Right renal cortex interstitium (tissue), 3 donors: ENCODE measurements at places on chromosomes 6 and 20.

- no peak for DNase-seq
Observed at GRCh38 chr6:92635553-92636153, 783.7 kb downstream of the EPHA7 start.

- no peak for DNase-seq
Observed at GRCh38 chr6:85494547-85495536, 45.0 kb downstream of the NT5E start.

DNA sequence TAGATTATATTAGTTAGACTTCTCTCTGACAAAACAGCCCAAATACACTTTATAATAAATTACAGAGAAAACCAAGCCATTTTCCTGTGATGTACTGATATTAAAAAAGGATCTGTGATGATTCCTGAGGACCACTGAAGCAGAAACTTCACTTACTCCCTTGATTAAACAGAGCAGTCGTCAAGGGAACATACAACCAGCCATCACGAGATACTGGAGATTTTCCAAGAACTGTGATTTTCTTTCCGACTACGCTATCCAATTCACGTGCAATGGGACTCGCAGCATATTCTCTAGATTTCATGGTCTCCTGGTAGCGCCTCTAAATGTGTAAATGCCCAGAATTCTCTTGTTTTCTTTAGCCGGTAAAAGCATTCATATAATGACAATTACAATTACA lies 377.4 kb downstream of the PHF3 start:
- DNase-seq: no peak

- no peak for DNase-seq
Observed at GRCh38 chr20:15938847-15939246, 634.4 kb downstream of the KIF16B start.

DNA sequence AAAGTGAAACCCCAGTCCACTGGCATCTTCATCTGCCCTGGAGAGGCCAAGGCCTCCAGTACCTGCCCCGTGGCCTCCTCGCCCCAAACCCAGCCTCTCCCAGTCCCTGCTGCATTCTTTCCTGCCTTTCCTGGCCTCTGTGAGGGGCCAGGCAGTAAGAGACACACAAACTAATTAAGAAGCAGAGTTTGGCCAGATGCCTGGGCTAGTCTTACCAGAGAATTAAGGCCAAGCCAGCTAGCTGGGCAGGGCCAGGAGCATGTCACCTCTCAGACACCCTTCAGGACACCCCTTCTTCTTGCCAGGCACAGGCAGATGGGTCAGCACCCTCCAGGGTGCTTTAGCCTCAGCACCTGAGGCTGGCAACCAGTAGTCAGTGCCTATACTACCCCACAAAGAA lies 2.4 kb downstream of the MDGA1 start:
- no peak for DNase-seq

DNA sequence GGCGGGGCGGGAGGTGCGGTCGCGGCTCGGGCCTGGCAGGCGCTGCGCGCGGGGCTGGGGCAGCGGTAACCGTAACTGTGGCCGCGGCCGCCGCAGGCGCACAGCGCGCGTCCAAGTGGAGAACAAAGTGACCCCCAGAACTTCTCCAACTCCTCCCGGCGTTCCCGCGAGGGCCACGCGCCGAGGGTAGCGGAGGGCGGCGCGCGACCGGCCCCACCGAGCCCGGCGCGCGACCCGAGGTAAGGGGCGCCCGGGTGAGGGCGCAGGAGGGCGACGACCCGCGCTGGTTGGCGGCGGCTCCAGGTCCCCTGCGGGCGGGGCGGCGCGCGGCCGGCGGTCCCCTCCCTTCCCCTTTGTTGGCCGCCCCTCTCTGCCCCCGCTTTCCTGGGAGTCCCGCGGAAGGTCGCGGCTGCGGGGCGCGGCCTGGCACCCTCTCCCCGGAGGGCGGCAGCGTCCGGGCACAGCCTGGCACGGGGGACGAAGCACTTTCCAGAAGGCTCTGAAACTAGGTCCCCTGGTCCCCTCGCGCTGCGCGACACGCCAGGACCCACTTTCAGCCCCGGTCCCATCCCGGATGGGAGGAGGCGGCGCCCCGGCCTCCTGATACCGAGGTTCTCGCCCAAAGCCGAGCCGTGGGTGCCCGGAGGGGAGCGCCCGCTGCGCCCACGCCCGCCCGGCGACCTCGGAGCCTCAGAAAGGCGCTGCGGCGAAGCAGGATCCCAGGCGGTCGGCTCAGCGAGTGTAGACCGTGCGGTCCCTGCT lies at the start of gene TIAM2:
Gene TIAM2 (plus strand): TSS at position 62 of the 762 bp plus-strand sequence. CDS start 133,909 bp downstream, outside the sequence.
- DNase-seq: no peak

- DNase-seq: no peak
Observed at GRCh38 chr20:62947532-62948300, 4.8 kb upstream of the SLC17A9 start.

DNA sequence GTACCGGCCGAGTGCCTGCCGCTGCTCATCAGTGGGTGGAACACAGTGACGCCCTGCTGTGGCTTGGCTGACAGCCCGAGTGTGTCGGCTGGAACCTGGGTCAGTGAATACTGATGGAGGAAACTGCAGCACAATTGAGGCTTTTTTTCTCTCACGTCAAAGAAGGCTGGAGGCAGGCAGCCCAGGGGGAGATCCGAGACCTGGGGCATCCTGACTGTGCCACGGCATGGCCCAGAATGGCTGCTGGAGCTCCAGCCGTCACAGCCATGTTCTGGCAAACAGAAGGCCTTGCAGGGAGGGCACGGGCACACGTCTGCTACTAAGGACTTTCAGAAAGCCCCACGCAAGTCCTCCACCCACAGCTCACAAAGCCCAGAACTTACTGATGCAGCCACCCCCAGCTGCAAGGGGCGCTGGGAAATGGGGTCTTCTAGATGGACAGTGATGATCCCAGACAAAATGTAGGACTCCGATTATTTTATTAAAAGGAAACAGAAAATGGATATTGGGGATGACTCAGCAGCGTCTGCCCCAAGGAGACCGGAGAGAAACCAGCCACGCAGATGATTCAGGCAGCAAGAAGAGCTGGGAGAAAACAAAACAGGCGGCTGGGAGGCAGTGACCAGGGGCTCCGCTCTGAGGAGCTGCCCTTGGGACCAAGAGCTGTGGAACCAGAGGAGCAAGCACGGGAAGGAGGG lies 140.0 kb downstream of the TAF4 start:
- DNase-seq: no peak

DNA sequence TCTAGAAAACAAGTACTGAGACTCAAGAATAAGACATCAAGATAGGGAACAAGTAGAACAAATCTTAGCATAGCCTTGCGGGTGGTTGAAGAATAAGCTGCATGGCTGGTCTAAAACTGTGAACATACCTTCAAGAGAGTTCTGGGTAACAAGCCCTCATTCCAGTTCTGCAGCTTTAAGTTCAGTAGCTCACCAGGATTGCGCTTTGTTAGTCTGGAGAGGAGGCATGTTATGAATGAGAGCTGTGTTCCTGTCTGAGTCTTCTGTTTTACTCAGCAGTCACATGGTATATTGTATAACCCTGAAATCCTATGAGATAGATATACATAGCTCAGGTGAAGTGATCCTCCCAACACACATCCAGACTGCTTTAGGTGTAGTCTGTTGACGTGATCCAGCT lies 406.6 kb upstream of the IRAK1BP1 start:
- DNase-seq: no peak

GRCh38 chr20:58575776-58576602 lies 60.8 kb upstream of the APCDD1L start:
- no peak for DNase-seq

DNA sequence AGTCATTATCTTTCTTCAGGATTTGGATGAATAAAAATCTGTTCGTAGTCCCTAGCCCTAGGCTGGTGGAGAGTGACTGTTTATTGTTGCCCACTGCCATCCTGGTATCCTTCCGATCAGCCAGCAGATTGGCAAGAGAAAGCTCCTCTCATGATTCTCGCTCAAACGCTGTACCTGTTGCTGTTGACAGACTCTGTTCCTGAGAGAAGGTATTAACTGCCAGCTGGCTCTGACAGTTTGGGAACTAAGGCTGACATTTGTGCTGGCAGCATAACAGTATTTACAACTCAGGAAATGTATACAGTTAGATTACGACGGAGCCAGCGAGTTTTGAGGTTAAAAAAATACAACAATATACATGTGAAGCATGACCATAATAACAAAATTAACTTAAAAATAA lies 674.5 kb downstream of the PRKN start:
- no peak for DNase-seq

- DNase-seq: no peak
Observed at GRCh38 chr20:51171141-51171540, 148.2 kb upstream of the KCNG1 start.
